Dermis blood vessel endothelial cell (primary cell): ENCODE measurements at places on chromosomes 3 and 15. TPM values are rescaled to one million over a fixed set of nuclear protein-coding genes. Genes with fewer than 3 reads are reported as not detected.
A peak's percentile ranks its signal among the peaks of the same experiment; 100 is the strongest.

- DNase-seq: no peak
These were observed 86.8 kb downstream of the BDH1 start for GRCh38 chr3:197468866-197469382.

DNA sequence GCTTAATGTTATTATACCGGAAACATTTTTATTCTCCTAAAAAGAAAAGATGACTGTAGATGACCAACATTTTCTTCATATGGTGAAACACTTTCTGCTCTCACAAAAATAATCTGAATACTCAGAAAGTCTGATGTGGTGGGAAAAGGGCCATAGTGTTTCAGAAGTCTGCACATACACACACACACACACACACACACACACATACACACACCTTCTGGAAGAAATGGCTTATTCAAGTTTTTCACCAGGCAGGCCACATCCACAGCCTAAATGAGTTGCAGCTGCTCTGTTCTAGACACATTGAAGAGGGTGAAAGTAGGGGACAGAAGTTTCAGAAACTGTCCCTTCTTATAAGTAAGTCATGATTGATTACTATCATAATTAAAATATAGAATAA is 220.0 kb downstream of the ZMAT3 start:
- no peak for DNase-seq

MYH15 gene
- total RNA-seq: under 0.01 and 0.05 TPM in 2 replicates

CHDH gene
- total RNA-seq: 0.23 and 1.0 TPM in 2 replicates

- DNase-seq: peak; percentile 16
These were observed 614.8 kb downstream of the DIPK2A start for GRCh38 chr3:144586382-144586781.

DNA sequence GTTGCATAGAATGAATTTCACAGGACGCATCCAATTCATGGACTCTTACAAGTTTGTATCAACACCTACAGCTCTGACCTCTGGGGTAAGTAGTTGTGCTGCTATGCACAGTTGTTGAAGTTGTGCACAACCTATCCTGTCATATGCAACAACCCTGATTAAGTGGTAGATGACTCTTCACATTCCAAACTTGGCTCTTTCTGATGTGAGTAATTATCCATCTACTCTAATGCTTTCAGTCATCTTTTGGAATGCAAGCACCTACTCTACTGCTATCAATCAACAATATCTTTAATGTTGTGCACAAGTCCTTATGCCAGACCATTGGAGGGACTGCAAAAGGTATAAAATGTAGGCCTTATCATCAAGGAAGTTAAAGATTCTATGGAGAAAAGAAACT is 921.4 kb downstream of the MCTP2 start:
- DNase-seq: no peak

TUSC7 gene
- not detected in 2 replicates for total RNA-seq

FGF7 gene
- total RNA-seq: under 0.01 TPM in 1 of 2 replicates, not detected in the other

DNA sequence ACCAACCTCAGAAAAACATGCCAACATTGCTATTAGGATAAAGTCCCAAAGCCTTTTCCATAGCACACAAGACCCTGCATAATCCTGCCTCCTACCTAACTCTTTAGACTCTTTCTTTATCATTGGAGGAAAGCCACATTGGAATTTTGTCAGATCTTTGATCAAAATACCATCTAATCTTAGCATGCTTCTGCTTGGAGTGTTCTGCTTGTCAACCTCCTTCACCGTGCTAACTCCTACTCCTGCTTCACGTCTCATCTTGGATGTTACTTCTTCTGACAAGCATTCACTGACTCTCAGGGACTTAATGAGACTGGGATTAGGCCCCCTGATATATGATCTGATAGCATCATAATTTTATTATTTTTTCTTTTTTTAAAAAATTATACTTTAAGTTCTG is 7.4 kb upstream of the GLCE start:
- no peak for DNase-seq

KNSTRN gene
- 36.8 and 61.2 TPM in 2 replicates for total RNA-seq

DNA sequence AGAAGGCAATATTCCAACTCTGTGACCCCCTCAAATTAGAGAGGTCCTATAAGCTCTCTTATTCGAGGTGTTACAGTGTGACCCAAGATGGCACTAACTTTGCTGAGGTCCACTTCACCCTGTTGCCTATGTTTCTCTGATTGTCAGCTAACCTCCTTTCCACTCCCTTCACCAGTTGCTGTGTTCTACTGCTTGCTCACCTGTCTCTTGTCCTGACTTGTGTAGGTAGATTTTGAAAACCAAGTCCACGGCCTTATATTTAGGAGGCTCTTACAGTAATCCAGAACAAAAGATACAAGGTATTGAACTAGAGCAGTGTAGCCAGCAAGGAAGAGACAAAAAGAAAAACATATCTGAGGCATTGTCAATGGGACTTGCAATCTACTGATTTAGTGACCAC is 20.1 kb upstream of the GSK3B start:
- no peak for DNase-seq

MAGI1 gene
- total RNA-seq: 101 and 106 TPM in 2 replicates

DNA sequence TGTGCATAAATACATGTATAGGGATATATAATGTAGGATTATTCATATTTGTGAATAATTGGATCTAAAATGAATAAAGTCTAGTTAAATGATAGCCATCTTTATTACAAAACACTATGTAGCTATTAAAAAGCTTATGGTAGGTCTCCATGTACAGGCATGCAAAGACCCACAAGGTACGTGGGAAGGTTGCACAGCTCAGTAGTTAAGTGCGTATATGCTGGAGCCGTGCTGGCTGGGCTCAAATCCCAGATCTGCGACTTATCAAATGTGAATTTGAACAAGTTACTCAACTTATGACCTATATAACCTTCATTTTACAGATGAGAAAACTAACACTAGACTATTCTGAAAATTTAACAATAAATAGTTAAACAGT is 100.6 kb downstream of the MYH15 start:
- DNase-seq: no peak

SUSD5 gene
- total RNA-seq: 1.7 and 2.3 TPM in 2 replicates

DNA sequence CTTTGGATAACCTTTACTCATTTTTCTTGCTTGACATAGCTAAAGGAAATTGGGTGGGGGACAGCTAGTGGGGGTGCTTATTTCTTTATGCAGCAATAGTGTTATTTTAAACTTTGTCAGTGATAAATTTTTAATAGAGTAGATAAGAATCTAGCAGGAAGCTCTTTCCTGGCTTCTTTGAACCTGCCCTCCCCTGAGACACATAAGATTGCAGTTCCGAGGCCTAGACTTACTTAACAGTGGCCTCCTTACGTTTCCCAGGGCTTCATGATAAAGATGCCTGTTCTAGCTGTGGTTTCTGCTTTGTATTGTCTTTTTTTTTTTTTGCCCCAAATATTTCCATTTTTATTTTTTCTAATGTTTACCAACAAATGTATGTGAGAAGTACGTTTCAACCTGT is 170.1 kb downstream of the VPS8 start:
- peak; percentile 5 for DNase-seq

DNA sequence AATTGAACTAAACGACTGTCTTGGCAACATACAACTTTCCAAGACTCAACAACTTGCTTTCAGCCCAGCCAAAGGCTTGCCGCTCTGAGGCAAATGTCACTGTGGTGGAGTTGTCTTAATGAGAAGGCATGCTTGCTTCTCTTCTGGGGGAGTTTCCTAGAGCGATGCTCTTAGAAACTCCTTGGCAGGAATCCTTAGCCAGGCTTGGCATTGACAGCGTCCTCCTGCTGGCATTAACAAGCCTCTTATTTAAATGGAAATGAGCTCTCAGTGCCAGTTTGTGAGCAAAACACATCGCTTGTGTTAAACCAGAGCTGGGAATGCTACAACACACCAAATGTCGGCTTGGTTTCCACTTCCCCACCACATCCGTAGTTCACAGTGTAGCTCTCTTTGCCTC is 265.5 kb upstream of the TPRG1 start:
- no peak for DNase-seq

MCTP2 gene
- total RNA-seq: 9.0 and 11.9 TPM in 2 replicates

TRAT1 gene
- not detected in 2 replicates for total RNA-seq

TM4SF4 gene
- not detected in 2 replicates for total RNA-seq

CSTA gene
- total RNA-seq: not detected in 2 replicates

GRCh38 chr3:44077267-44077666 is 164.4 kb upstream of the TOPAZ1 start:
- peak; percentile 20 for DNase-seq

GRCh38 chr3:43256714-43257461 is 29.5 kb upstream of the SNRK start:
- no peak for DNase-seq

GRCh38 chr3:48552111-48552951 is 4.3 kb downstream of the PFKFB4 start:
- no peak for DNase-seq

DNA sequence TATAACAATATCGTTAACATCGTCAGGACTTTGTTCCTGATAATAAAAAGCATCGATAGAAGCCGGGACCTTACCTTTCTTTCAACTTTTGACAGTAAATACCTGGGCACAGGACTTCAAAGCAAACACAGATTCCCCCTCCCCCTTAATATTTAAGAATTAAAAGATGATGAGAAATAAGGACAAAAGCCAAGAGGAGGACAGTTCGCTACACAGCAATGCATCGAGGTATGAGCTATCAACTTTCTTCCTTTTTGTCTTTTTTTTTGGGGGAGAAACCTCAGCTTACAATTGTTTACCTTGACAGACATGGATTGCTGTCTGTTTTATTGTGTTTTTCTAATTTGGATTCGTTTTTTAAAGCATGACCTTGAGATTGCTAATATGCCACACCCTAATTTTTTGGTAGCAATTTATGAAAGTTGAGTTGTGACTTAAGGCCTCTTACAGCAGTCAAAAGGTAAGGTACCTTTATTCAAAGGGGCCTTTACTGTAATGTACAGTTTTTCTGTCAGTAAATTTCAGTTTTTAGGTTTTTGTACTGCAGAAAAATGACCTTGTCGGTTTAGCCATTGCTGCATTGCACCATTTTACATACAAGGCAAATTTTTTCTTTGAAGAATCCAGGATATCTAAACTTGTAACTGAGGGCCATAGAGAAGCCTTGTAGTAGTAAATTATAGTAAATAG is 1.1 kb downstream of the CHD2 start:
- DNase-seq: peak; percentile 32

DNA sequence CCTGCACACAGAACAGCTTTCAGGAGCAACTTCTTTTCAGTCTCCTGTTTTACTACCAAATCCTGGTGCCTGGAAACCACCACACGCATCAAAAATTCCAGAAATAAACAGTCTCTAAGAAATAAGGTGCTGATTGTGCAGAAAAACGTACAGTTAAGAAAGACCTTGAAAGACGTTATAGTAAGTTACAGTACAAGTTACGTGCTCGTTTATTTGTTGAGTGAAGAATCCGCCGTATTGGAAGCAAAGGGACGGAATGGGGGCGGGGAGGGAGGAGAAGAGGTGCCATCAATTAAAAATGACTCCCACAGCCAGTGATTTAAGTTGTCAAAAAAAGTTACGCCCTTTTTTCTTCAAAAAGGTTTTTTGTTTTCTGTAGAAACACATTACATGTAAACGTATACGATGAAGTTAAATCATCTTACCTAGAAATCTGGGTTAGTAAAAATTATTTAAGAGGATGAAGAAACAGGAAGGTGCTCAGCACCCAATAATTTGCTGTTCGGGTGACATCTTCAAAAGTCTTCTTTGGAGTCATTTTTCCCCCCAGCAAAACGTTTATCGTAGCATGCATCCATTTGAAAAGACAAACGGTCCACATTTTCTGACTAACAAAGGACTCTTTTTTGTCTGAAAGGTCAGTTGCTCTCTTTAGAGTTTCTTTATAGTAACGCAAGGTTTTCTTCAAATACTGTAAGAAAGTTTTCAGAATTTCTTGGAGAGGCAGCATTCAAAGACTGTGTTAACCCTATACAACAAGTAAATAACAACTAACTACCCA is 782 bp upstream of the UACA start:
- DNase-seq: no peak

DNA sequence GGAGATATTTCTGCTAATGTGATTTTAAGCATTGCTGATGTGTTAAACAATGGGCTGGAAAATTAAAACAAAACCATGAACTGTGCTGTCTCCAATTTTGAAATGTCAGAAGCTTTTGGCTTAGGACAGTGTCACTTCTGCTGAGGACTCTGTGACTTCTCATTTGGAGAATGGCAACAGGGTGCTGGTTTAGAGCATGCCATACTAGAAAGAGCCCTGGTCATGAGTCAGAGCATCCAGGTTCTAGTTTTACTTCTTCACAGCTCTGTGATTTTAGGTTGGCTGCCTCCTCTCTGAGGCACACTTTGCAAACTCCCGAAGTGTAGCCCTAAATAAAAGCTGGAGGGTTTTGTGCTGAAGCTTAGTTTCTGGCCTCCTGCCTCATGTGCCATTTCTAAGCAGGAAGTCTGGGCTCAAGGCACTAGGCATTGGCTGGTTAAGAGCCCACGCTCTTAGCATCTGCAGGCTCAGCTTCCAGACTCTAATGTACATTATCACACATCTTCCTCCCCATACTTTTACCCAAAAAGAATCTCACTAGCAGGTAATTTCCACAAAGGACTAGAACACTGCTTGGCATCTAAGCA is 193.8 kb downstream of the CNTN3 start:
- DNase-seq: no peak

DNA sequence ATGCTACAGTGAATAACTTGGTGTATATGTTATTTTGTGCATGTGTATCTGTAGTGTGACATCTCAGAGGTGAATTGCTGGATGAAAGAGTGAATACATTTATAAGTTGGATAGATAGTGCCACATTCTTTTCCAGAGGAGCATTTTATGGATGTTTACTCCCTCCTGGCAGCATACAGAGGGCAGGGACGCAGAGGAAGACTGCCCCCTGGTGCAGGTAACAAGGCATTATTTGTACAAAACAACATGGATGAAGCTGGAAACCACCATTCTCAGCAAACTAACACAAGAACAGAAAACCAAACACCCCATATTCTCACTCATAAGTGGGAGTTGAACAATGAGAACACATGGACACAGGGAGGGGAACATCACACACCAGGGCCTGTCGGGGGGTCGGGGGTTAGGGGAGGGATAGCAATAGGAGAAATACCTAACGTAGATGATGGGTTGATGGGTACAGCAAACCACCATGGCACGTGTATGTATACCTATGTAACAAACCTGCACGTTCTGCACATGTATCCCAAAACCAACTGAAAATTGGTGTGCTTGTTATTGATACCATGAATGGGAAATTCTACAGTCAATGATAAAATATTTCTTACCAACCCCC is 57.9 kb upstream of the CTXND1 start:
- DNase-seq: peak; percentile 44

ADCY5 gene
- 0.17 and 1.3 TPM in 2 replicates for total RNA-seq

GUCA1C gene
- 0.19 TPM in 1 of 2 replicates, not detected in the other for total RNA-seq

GRCh38 chr3:25462495-25462894 is 34.4 kb downstream of the RARB start:
- DNase-seq: no peak

CHRNA7 gene
- total RNA-seq: 0.34 and 0.79 TPM in 2 replicates

COL8A1 gene
- 263 and 653 TPM in 2 replicates for total RNA-seq

DNA sequence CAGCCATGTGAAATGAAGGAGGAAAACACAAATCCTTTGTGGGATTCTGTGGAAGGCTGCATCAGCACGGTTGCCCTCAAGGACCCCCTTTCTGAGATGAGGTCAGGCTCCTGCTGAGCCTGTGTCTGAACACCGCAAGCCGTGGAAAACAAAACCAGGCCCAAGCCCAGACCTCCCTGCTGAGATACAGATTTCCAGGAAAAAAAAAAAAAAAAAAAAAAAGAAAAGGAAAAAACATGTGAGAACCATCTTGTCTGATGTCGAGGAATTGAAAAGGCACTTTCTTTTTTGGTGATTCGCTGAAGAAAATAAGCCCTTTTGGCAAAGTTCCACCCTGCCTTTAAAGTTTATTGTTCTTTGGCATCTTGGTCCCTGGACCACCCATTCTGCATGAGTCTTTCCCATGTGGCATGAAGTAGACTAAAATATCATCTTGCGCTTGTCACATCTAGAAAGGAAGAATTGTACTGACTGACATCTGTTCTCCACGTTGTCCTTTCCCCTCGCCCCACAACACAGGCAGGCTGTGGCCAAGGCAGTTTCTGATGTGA is 117.6 kb downstream of the CHST2 start:
- no peak for DNase-seq
